ENCODE measurements at places on chromosomes 4 and X.

DNA sequence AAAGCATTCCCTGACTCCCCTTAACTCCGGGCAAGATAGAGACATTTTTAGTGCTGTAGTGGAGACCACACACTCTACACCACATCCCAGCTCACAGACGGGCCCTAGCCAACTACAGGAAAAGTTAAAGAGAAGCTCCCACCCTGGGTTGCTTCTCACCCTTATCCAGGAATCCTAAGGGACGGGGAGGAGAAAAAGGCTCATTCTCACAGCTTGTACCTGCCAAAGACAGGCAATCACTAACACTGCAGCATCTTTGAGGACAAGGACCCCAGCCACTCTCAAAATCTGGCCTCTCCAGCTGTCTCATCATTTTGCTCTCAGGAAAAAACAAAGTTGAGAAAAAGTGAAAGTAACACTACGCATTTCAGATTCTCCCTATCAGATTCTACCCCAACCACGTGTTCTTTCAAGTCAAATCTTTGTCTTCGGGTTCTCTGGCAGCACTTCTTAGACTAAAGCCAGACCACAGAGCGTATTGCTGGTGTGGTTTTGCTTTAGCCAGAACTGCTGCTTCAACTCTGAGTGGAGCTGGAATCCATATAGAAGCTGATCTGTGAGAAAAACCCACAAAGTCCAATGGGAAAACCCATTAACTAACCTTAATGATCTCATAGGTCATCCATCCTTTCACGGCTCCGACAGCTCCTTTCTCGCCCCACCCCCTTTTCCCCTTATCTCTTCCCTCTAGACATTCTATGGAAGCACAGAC lies 605.9 kb upstream of the DIPK2B start:
- peak; percentile 97 for DNase-seq

DNA sequence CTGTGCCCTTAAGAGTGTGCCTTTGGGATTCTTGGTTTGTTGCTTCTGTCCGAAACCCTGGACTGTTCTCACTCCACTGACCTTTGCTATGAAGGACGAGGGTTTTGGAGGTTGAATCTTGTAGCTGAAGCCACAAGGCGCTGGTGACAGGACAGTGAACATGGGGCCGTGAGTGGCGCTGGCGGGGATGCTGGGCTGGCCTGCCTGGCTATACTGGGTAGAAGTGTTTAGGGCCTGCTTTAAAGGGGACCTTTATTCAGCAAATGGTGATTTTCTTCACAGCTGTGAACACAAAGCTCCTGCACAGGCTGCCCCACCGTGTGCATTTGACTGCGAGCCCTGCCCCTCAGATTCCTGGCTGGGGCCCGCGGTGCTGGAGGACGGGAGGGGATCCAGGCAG lies 27.1 kb upstream of the TADA2B start:
- no peak for DNase-seq

- no peak for DNase-seq
These were observed 1.9 kb upstream of the SCFD2 start for GRCh38 chr4:53367721-53368120.

DNA sequence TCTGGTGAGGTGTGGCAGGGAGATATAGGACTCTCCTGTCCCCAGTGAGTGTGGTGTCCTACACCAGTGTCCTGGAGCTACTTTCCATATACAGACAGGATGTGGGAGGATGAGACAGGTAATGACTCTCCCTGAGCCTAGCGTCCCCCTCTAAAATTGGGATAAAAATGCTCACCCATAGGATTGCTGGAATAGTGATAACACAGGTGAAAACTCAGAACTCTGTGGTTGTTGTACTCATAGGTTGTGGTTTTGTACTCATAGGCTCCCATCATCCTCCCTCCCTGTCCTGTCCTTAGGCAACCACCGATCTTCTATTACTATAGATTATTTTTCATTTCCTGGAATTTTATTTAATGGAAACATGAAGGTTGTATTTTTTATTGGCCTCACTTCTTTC lies 60.7 kb upstream of the NXF3 start:
- no peak for DNase-seq

DNA sequence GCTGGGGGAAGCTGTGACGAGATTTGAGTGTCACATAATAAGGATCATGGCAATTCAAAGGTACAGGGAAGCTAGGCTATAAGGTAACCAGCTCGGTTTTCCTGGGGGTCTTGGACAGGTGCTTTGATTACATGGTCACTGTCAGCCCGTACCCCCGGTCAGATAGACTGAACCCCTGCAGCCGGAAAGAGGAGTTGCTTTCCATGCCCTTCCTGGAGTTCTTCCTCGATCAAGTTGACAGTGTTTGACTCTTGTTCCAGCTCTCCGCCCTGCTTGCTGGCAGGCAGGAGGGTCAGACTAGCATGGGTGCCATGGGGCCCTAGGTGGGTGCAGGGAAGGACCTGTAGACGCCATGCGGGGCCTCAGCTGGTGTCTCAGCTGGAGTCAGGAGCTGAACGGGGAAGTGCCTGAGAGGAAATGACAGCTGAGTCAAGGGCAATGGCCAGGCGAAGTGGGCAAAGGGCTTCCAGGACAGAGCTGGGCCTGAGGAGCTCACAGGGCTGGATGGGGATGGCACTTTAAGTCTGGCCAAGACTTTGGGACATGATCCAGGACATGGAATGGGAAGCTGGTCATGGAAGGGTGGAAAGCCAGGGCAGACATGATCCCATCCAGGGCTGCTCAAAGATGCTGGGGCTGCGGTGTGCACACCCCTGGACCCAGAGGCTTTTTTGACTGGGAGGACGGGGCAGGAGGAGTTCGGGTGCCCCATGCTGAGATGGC lies 1.6 kb downstream of the TMEM187 start:
- DNase-seq: no peak

- peak; percentile 90 for DNase-seq
These were observed 11.3 kb downstream of the LAMP2 start for GRCh38 chrX:120457766-120458180.

- no peak for DNase-seq
These were observed 454.9 kb downstream of the CCSER1 start for GRCh38 chr4:90582087-90582486.
